Astrocyte of the cerebellum (primary cell): ENCODE measurements at places on chromosomes 6 and 20.

DNA sequence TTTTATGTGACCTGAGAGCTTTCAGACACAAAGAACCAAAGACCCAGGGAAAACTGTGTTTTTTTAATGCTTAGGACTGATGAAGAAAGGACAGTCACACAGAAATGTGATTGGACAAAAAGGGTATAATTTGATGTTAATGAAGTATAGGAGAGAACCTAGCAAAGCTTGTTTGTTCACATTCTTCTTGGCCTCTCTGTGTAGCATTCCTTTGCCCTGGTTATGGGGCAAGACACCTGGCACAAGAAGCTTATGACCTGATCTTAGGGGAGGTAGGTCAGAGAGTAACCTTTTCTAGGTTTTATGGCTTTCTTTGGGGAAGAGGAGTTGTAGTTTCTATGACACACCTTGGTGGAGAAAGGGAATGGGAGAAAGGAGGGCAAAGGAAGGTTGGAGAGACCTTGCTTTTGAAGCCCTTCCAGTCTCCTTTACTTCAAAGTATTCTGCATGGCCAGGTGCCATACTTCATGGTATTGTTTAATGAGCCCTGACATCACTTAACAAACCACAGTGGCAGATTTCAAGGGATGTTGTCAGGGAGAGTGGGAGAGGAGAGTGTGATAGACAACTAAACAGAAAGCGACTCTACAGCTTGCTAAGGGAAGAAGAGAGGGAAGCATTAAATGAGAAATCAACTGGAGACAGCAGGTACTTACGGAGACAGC is 701.8 kb upstream of the FLRT3 start:
- DNase-seq, result no peak

DNA sequence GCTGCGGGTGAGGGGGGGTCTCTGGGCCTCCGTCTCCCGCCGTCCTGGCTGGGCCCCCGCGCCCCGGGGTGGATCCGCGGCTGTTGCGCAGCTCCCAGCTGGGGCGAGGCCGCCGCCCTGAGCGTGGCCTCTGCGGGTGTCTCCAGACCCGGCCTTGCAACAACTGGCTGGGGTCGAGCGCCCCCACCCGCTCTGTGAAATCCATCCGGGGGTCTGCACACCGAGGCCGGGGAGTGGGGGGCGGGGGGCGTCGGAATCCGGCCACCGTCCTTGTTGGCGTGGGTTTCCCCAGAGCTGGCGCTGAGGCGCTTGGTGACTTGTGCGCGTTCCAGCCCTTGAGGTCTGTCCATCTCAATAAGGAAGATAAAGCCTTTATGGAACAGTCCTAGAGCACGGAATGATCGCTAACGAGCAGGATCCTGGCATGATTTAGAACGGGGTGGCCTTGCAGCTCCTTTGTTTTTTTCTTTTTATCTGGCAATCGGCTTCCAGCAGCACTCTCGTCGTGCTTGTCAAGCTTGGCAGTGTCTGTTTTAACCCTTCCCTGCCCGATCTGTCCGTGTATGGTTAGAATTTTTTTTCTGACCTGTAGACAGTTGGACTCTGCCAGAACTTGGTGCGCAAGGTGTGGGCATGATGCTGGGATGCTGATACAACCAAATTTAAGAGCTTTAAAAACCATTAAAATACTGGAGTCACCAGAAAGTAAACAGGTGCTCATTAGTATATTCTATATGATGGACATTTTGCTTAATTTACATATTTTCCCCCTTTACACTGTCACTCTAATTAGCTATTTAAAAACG is 675 bp downstream of the DSTN start:
- DNase-seq, result no peak

GRCh38 chr6:157787080-157787479 is 36.0 kb upstream of the SNX9 start:
- no peak for DNase-seq

DNA sequence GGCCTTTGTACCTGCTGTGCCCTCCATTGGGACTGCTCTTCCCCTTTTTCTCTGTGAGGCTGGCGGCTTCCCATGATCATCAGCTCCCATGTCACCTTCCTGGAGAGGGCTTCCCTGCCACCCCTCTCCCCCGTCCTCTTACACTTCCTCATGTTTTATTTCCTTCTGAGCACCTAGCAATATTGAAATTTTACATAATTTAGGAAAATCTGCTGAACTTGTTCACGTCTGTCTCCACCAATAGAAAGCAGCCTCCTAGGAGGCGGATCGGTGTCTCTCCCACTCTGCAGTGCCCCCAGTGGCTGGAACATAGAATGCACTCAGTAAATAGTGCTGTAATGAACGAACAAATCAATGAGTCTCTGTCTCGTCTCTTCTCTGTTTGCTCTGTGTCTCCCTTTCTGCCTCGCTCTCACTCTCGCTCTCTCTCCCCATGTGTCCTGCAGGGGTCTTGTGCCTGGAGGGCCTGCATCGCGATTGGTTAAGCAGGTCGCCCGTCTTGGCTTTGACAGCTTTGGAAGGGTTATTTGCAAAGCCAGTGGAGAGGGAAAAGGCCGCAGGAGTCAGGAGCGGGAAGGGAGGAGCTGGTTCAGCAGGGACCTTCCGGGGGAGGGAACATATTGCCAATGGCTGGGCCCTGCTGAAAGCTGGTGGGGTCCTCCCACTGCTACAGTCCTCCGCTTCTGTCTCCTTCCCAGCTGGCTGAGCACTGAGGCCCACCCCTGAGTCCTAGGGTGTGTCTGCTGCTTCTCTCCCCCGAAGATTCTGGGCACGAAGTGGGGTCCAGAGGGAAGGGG is 12.1 kb upstream of the OCSTAMP start:
- peak; percentile 5 for DNase-seq

GRCh38 chr6:143642403-143642802 is 35.4 kb upstream of the PHACTR2 start:
- no peak for DNase-seq
